ENCODE measurements at places on chromosomes 3 and 15.

GRCh38 chr3:21839592-21839991 is 88.6 kb upstream of the ZNF385D start:
- DNase-seq = no peak

GRCh38 chr3:110521019-110521418 is 550.6 kb upstream of the NECTIN3 start:
- no peak for DNase-seq

GRCh38 chr15:34240537-34240936 is 15.7 kb downstream of the EMC4 start:
- DNase-seq = no peak

DNA sequence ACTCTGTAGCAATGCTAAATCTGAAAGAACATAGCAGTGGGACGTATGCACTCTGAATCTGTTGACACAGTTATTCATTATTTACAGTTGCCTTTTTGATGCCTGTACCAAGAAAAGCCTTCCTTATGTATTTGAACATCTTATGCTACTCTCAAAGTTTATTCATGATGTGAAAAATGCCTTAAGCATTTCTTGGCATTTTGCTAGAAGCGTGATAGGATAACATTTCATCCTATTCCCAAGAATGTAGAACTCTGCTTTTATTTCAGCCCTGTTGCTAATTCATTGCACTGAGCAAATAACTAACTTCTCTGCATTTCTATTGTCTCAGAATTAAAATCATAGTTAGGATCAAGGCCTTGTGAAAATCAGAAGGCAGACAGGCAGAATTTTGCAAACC is 105.5 kb downstream of the STRIT1 start:
- DNase-seq = no peak

- no peak for DNase-seq
Observed at GRCh38 chr3:2303566-2303965, 204.9 kb downstream of the CNTN4 start.

- DNase-seq = no peak
Observed at GRCh38 chr3:142507241-142507640, 59.4 kb upstream of the XRN1 start.

DNA sequence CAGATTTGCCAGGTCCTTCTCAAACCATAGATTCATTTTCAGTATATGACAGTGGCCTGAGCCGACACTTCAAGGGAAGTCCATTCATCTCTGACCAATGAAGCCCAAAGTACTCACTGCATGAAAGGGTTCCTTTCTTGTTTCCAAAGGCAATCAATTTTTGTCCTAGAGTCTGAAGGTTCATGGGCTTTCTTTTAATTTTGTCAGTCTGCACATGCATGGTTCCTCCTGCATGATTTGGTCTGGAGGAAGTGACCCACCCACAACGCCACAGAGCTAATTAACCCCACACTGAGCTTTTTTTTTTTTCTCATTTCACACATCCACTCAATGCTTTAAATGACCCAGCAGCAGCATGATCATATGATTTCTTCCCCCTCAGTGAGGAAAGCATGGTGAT is 216.4 kb downstream of the TIGIT start:
- no peak for DNase-seq

GRCh38 chr3:45582430-45582829 is 12.1 kb upstream of the LIMD1 start:
- no peak for DNase-seq

- DNase-seq = no peak
Observed at GRCh38 chr3:26559227-26559626, 63.3 kb upstream of the LRRC3B start.

- no peak for DNase-seq
Observed at GRCh38 chr15:39285663-39286062, 295.2 kb upstream of the THBS1 start.

DNA sequence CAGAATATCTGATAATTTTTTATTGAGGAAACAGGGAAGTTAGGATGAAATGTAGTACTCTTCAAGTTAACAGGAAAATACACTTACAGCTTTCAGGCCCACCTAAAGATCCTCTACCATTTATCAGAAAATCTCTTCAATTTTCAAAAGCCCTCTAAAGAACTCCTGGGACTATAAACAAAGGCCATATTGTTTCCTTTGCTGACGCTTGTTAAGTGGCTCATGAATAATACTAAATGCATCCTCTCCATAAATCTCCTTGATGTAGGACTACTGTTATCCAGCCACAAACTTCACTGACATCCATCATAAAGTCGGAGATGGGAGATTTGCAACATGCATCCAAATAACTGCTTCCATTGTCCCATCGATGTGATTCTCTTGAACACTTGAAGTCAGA is 326.5 kb downstream of the ZIC1 start:
- no peak for DNase-seq

DNA sequence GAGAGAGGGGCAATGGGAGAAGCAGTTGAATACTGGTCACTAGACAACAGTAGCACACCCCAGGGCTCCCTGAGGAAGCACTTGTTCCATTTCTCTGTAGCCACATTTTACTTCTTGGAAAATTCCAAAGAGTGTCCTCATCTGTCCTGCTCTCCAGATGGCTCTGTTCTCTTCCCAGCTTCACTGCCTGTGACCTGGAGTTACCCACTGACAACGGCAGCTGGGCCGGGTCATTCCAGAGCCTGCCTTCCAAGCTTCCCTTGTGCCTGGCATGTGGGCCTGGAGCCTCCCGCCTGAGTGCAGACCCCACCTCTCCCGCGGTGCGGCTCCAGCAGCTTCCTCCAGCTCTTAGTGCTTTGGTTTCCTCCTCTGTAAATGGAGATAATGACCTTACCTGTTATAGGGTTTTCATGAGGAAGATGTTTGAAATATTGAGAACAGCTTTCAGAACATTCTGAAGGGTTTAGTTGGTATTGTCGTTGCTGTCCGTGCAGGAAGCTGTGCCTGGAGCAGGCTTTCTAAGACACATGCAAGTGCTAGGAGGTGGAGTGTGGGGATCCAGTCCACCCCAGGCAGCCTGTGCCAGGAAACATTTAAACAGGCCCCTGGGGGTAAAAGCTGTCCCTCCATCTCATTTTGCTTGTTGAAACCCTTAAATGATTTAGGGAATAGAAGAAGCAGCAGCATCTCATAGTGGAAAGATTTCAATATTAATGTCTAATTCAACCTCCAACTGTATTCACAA is 24.8 kb downstream of the EFCC1 start:
- no peak for DNase-seq

DNA sequence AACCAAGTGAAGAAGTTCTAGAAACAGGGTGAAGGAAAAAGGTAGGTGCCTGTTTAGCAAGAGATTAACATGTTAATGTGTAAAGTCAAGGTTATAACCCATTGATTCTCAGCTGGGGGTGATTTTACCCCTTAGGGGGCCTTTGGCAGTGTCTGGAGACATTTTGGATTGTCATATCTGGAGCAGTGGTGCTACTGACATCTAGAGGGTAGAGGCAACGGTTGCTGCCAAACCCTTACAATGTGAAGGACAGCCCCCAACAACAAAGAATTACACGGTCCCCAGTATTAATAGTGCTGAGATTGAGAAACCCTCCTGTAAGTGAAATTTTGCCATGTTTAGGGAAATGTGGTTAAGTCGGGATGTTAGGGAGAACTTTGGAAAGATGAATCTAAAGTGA is 74.7 kb downstream of the CRYBG3 start:
- no peak for DNase-seq

GRCh38 chr15:100559330-100559729 is 30.6 kb upstream of the CERS3 start:
- DNase-seq = no peak

DNA sequence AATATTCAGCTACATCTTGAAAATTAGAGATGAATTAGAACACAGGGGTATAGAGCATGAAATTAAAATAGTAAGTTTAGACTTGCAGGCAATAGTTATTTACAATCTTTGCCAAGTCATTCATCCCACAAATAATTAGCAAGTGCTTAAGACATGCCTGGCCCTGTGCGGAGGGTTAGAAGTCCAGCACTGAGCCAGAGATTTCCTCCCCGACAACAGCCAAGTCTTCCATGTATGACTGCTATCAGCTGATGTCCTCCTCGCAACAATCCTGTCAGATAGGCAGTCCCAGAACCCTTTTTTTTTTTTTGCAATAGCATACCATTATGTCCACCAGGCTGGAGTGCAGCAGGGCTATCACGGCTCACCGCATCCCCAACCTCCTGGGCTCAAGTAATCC is 14.6 kb downstream of the SIN3A start:
- no peak for DNase-seq

DNA sequence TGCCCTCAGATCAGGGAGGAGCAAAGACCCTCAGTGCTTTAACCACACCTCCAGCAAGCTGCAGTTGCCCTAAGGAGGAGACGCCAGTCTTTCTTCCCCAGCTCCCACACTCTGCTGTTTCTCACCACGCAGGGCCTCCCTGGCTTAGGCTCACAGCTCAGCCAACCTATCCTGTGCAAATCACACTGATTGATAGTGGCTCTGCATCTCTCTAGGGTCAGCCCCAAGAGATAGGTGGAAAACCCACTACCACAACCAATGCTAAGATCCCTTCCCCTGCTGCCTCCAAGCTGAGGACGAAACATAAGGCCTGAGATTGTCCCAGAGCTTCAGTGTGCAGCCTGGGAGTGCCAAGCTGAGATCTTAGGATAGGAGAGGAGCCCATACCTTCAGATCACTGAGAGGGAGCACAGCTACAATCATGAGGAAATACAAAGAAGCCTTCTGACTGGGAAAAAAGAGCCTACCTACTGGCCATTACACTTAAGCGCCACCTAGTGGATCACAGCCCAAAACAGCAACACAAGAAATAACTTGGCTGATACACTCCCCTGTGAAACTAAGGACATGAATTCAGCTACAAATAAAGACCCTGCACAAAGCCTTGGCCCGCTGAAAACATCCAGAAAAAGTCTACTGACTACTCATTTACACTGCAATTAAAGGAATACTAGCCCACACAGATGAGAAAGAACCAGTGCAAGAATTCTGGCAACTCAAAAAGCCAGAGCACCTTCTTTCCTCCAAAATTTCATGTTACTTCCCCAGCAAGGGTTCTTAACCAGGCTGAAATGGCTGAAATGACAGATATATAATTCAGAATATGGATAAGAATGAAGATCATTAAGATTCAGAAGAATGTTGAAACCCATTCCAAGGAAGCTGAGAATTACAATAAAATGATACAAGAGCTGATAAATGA is 271.5 kb upstream of the DCBLD2 start:
- DNase-seq = no peak

DNA sequence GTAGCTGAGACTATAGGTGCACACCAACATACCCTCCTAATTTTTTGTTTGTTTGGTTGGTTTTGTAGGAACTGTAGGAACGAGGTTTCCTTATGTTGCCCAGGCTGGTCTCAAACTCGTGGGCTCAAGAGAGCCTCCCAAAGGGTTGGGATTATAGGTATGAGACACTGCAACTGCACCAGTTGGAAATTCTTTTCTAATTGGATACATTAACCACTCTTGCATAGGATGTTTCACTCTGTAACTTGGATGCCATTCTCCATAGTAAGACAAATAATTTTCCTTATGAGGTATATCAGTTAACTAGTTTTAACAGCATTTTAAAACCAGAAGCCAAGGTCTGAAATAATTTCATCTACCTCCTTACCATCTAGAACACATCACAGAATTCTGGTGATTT is 6.7 kb upstream of the ALCAM start:
- DNase-seq = no peak

DNA sequence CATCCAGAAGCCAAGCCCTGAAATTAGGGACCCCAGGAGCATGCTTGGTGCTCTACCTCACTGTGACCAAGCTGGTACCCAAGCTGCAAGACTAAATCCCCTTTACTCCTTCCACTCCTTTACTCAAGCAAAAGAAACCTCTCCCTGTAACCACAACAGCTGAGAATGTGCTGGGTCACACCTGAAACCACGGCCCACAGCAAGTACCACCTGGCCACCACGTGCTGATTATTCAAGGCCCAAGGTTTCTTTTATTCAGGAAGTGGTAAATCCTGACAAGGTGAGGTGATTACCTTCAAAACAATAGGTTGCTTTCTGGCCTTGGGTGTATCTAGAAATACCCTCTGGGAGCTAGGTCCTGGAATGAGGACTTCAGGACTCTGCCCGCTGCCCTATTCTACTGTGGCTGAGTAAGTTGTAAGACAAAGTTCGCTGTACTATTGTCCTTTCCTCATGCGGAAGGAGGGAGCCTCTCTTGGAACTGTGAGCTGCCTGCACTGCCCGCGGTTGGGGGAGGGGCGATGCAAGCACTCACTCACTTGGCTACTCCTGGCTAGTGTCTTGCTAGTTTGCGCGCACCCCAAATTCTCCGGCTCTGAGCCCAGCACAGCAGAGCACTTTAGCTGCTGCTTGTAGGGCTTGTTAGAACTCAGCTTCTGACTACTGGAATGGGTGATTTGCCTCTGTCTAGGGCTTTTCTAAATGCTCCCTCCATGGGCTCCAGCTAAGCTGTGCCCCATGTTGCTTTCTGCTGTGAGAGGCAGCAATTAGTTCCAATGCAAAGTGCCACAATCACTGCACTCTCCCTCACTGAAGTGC is 487.1 kb upstream of the CNTN3 start:
- no peak for DNase-seq

DNA sequence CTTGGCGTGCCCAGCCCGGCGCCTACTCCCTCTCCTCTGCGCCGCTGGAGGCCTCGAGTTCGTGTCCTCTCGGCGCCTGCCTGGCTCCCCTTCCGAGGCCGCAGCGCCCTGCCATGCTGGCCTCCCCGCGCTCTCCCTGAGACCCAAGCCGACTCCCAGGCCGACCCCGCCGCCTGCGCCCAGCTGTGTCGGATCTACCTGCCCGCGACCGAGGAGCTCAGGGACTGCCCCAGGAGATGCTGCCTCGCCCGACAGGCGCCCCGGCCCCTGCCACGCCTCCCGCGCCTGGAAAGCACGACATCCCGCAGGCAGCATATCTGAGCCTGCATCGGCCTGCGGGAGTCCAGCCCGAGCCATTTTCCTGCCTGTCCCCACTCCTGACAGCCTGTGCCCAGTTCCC is 16.1 kb downstream of the PAQR9 start:
- DNase-seq = no peak

DNA sequence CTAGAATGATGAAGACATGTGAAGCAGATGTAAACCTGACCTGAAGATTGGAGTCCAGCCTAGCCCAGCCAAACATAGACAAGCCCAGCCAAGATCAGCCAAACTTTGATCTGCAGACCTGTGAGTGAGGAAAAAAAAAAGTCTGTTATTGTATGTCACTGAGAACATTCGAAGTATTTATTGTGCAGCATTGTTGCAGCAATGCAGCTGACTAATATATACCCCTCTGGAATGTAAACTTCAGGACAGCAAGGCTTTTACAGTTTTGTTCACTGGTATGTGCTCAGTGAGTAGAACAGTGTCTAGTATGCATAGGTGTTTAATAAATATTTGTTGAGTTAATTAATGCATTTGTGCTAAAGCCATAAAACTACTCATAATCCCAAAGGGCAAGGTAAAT is 23.4 kb downstream of the TMEM202 start:
- DNase-seq = no peak

DNA sequence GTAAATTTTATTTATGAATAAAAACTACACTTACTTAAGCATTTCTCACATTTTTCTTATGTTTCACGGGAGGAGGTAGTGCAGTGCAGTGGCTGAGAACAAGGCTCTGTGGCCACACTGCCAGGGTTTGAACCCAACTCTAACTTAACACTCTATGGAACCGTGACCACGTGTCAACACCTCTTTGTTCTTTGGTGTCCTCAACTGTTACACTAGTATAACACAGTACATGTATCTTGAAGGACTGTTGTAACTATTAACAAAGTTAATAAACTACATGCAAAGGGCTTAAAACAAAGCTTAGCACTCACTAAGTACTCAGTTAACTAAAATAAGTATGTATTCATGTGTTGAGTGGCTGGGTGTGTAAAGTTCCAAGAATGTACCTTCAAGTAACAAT is 19.5 kb downstream of the CD47 start:
- no peak for DNase-seq
